CD4-positive, alpha-beta T cell treated with Interleukin-21 for 1 hour (primary cell): ENCODE measurements at places on chromosomes 2 and 18.

DNA sequence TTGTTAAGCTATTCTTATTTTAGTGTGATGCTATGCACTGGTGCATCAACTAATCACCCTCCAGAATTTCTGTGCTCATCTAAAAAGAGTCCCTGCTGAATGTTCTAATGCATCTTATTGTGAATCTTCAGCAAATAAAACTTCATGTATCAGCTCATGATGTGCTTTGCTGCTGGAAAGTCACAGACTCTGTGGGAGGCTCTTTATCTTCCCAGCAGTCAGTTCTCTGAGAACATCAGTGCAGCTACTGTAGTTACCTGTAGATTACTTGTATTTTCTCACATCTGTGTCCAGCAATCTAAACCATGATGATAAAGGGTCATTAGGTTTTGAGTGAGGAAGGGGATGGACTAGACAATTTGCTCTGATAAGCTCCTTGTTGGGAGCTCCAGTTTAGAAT is 141.6 kb upstream of the SP3 start:
- no peak for DNase-seq

GRCh38 chr18:11963991-11964484 is 17.3 kb upstream of the IMPA2 start:
- no peak for DNase-seq

DNA sequence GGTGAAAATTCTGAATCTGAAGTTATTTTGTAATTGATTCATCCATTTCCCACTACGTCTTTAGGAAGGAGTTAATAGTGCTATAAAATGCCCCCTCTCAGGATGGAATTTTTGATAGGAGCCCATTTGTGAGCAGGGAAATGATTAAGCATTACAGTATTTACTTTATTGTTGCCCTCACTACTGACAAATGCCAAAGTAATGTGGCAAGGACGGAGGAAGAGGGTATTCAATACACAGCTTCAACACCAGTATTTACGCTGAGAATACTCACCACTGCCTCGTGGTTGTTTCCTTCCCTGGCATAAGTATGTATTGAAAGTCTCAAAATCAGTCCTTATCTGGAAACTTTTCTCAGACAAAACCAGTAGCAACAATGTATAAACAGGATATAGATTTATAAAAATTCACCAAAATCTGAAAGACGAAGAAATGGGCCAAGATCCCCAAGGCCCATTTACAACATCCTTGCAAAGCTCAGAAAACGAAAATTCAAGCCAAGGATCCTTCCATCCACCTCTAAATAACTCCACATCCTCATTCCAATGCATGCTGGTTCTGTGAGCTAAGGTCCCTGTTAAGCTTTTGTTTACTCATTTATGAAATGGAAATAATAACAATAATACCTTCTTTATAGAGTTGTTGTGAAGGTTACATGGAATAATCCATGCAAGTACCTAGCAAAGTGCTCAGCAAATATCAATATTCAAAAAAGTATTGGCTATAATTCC is 29.3 kb downstream of the FEZ2 start:
- DNase-seq = no peak

DNA sequence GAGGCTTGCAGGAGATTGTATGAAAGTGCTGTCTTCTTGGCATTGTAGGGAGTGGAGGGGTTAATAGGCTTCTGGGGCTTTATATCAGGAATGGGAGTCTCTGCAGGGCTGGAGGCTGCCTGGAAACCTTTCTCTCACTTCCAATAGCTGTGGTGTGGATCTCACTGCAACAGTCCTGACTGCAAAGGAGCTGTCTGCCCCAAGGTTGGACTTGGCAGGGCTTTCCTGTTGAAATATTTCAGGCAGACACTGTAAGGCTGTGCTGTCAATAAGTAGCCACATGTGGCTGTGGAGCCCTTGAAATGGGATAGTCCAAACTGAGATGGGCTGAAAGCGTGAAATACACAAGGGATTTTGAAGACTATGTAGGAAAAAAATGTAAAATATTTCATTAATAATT is 399.1 kb upstream of the SPRED2 start:
- no peak for DNase-seq

GRCh38 chr18:48228301-48228715 is 180.9 kb downstream of the ZBTB7C start:
- DNase-seq = no peak

GRCh38 chr2:108967757-108968156 is 21.3 kb downstream of the EDAR start:
- DNase-seq = no peak

DNA sequence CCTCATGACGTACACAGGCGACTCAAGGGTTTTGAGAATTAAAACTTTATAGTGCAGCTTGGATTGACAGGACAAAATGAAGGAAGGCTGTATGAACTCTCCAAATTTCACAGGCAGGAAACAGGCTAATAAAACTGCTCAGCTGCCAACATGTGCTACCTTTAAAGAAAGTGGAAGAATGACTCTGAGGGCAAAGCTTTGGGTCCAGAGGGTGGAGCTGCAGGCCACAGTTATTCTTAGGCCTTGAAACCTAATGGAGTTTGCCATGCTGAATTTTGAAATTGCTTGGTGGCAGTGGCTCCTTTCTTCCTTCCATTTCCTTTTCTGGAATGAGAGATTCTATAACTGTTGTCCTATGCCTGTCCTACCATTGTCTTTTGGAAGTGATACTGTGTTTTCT is 34.8 kb downstream of the HAT1 start:
- no peak for DNase-seq

DNA sequence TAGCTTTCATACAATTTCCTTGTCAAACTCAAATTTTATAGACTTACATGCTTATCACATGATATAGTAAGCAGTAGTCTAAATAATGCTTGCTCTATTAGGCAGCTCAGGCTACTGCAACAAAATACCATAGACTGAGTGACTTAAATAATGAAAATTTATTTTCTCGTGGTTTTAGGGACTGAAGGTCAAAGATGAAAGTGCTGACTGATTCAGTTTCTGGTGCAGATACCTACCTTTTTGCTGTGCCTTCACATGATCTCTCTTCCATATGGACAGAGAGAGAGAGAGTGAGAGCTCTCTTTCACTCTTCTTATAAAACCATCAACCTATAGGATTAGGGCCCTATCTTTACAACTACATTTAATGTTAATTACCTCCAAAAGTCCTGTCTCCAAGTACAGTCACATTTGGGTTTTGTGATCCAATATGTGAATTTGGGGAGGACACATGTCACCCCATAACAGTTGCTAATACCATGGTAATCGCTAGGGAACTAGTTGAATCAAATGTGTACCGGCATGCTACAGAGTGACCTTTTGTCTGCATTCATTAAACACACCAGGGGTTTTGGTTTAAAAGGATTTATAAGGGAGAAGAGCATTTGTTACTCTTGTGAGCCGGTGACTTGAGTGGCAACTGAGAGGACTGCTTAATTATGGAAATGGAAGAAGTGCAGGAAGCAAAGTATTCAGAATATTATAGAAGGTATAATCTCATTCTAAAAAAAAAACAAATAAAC is 723.4 kb upstream of the LRRTM4 start:
- no peak for DNase-seq

- no peak for DNase-seq
These were observed 85.8 kb downstream of the PLCL1 start for GRCh38 chr2:197890168-197890567.

DNA sequence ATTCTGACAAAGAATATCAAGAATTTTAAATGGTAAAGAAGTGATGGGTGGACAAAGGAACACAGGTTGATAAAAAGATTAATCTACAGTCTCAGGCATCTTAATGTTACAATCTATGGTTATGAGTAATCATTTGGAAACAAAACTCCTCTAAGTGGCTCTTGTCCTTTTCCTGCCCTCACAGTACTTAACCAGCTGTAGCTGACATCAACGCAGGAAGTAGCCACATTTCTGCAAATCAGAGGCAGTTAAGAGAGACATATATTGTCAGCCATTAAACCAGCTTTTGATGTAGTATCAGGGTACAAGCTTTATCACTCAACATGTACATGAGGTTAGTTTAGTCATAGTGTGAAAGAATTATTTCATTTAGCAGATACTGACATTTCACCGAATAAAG is 244.6 kb downstream of the NR4A2 start:
- no peak for DNase-seq

DNA sequence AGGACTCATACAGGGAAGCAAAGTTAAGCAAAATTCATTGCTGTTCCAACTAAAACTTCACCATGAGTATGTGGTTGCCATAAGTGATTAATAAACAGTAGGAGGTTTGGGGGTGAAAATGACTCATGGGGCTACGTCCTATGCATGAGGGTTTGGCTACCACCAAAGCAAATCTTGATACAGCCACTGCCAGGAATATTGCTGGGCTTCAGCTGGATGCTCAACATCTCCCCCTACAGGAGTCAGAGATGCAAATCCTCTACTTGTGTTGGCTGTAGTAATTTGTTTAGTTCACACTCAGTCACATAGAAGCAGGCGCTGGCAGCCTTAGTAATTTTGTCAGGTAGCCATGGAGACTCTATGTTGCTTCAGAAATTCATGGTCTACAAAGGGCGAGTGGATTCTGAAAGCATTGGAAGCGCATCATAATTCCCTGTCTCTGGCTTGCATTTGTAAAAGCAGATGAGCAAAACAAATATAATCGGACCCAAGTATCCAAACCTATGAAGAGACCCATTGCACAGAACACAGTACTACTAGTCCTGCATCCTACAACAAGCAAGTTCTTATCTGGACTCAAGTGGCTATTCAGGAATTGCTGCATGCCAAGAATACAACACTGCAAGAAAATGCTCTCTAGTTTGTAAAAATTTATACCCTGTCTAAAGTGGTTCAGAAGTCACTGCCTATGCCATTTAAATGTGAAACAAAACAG is 76.0 kb downstream of the CD28 start:
- DNase-seq = peak; percentile 83

- DNase-seq = no peak
These were observed 57.6 kb downstream of the NPAS2 start for GRCh38 chr2:100877555-100877954.

DNA sequence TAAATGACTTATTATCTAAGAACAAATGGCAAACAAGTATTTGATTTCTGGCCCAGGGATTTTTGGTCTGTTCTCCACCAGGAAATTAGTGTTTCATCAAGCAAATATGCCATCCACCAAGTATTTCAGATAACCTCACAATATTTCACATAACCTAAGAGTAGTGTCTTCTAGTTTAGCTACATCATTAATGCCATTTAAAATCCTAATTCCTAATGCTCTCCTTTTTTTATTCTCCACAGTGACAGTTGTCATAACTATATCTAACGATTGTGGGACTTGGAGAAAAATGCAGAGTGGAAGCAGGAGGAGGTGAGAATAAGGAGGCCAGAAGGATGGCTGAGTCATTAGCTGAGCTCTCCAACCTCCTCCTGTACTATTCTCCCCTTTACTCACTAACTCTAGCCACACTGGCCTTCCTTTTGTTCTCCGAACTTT is 58.5 kb upstream of the CTLA4 start:
- DNase-seq = no peak

DNA sequence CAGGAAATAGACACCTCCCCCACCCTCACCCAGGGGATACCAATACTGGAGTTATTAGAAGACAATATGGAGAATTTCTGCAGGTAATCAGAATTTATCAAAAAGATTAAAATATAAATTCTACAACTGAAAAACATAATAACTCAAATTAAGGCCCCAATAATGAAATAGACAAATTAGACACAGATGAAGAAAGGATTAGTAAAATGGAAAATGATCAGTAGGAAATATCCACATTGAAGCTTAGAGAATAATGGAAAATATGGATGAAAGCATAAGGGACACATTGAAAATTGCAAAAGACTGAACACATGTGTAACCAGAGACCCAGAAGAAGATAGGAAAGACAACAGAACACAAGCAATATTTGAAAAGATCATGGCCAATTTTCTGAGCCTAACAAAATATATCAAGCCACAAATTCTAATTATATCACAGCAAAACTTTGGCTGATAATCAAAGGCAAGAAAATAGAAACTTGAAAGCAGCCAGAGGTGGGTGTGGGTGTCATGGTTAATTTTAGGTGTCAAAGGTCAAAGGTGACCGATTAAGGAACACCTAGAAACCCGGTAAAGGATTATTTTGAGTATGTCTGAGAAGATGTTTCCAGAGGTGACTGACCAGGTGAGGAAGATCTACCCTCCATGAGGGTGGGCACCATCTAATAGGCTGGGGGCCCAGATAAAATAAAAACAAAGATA is 28.2 kb downstream of the BOK start:
- no peak for DNase-seq

DNA sequence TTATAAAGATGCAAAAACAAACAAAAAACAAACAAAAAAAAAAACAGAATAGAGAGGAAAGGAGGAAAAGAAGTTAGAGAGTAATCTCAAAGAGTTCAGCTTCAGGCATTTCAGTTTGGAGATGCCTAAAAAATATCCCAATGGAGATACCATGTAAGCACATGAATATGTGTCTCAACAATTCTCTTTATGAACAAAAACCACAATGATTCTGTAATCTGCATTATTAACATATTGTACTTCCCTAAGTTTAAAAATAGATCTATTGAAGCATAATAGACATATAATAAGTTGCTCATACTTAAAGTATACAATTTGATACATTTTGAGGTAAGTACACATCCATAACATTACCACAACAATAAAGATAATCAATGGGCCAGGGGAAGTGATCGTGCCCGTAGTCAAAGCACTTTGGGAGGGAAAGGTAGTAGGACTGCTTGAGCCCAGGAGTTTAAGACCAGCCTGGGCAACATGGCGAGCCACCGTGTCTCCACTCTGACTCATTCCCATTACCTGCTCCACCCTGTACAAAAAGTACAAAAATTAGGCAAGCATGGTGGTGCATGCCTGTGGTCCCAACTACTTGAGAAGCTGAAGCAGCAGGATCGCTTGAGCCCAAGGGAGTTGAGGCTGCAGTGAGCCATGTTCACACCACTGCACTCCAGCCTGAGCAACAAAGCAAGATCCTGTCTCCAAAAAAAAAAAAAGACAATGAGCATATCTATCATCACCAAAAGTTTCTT is 158.9 kb downstream of the ATAD2B start:
- DNase-seq = no peak

DNA sequence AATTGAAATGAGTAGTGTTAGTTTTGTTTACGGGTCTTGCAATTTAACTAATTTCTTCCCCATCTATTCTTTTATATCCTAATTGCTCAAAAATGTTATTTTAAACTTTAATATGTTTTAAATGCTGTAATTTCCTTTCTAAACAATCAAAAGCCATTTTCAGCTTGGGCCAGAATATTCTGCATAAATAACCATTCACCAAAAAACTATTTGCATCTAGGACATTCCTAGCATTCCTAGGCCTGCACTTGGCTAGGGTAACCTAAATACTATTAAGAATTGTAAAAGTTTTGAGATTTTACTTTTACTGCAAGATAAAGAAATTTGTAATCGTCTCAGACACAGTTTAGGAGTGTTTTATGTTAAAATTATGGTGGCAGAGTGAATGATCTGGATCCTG is 7.8 kb upstream of the ETAA1 start:
- DNase-seq = no peak

DNA sequence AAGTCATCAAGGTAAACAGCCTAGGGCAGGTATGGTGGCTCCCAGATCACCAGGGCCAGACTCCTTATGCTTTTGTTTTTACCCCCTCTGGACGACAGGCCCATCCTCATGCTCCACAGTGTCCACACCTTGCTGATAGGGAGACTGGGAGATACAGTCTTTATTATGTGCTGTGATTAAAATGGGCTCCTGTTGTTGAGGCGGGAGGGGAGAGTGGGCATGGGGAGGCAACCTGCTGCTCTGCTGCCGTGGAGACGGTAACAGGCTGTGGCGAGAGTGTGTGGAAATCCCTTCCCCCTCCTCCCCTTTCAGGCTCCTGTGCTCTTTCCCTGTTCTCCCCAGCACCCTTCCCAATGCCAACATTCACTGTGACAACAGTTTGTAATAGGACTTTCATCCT is 38.2 kb upstream of the PNO1 start:
- no peak for DNase-seq

- no peak for DNase-seq
These were observed 326.3 kb upstream of the ETAA1 start for GRCh38 chr2:67070826-67071225.
